ENCODE measurements at places on chromosomes 11 and 22.

- DNase-seq, result peak; percentile 87
Observed at GRCh38 chr11:130403271-130403804, 25.1 kb downstream of the ADAMTS8 start.

GRCh38 chr22:22856364-22856763, 31.3 kb upstream of the IGLL5 start:
- no peak for DNase-seq

DNA sequence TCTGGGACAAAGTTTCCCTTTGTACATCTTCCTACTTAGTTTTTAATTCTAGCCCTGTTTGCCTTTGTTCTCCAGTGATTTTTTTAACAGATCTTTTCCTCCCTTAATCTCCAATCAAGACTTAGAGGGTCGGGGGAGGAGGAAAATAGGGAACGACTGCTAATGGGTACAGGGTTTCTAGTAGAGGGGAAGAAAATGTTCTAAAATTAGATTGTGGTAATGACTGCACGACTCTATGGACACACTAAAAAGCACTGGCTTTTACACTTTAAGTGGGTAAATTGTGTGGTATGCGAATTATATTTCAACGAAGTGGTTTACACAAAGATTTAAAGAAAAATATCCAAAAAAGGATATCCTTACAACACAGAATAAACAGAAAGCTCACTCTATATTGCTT, 110.0 kb upstream of the SPON1 start:
- DNase-seq, result no peak

DNA sequence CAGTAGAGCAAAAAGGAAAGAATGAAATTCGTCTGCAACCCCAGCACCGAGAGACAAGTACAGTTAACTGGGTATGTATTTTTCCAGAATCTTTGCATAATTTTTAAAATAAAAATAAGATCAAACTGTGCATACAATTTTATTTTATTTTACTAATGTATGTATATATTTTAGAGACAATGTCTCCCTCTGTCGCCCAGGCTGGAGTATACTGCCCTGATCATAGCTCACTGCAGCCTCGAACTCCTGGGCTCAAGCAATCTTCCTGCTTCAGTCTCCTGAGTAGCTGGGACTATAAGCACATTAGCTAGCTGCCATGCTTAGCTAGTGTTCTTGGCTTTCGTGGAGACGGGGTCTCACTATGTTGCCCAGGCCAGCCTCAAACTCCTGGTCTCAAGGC, 18.8 kb upstream of the DRD2 start:
- no peak for DNase-seq

GRCh38 chr22:17158568-17159503, at the start of gene HDHD5:
HDHD5 (minus strand) TSS chr22:17159277; CDS start chr22:17159251, 26 bp downstream.
- DNase-seq, result peak; percentile 98

GRCh38 chr11:107683807-107684206, 28.0 kb downstream of the SLN start:
- DNase-seq, result no peak

- DNase-seq, result no peak
Observed at GRCh38 chr11:64790205-64791095, 12.1 kb upstream of the SF1 start.

- no peak for DNase-seq
Observed at GRCh38 chr22:46963672-46964545, 201.5 kb downstream of the TBC1D22A start.

GRCh38 chr22:31451709-31452571, 37.7 kb downstream of the EIF4ENIF1 start:
- DNase-seq, result peak; percentile 68

DNA sequence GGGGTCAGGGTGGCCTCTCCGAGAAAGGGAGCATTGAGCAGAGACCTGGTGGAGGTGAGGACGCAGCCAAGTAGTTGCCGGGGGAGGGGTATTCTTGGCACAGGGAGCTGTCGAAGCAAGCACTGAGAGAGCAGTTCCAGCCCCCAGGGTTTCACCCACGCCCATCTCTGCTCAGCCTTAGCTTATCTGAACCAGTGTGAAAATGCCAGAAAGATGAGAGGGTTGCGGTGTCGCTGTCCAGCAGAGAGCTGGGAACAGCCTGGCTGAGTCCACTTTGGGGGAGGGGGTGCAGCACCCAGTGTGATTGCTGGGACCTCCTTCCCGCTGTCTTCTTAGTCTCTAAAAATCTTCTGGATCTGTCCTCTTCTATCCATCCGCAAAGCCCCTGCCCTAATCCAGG, 123.3 kb upstream of the TBCEL start:
- DNase-seq, result no peak

DNA sequence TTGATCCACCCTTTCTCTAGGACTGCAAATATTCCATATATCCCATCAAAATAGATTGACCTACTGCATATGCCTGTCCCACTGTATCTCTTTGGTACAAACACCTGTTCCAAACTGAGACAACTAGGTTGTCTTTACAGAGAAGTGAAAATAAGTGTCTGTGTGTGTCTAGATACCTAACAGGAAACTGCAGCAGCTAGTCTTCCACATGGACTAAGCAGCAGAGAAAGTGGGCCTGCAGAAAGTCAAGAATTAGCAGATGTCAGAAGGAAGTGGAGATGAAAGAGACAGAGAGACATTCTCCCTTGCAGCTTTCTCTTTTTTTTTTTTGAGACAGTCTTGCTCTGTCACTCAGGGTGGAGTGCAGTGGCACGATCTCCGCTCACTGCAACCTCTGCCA, 3.9 kb upstream of the RAB39A start:
- DNase-seq, result no peak

GRCh38 chr22:40499209-40499623, 128.8 kb downstream of the SGSM3 start:
- DNase-seq, result peak; percentile 77

GRCh38 chr11:97860237-97860636, 1160.5 kb upstream of the CNTN5 start:
- DNase-seq, result no peak

DNA sequence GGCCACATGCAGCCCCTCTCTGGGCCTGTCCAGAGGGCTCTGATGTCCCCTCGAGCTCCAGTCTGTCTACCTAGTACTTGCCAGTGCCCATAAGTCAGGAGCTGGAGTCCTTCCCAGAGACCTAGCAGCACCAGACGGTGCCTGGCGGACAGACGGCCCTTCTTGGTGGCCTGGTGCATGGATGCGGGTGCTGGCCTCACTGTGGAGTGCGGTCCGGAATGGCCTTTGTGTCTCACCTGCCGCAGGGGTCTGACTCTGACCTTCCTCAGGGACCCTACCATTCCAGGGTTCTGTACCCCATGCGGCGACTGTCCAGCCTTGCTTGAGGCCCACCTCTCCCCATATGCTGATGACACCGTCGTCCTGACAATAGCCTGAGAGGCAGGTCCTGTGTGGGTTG, 29.4 kb upstream of the SMIM38 start:
- no peak for DNase-seq

- DNase-seq, result no peak
Observed at GRCh38 chr11:70454197-70454767, 56.0 kb downstream of the CTTN start.

DNA sequence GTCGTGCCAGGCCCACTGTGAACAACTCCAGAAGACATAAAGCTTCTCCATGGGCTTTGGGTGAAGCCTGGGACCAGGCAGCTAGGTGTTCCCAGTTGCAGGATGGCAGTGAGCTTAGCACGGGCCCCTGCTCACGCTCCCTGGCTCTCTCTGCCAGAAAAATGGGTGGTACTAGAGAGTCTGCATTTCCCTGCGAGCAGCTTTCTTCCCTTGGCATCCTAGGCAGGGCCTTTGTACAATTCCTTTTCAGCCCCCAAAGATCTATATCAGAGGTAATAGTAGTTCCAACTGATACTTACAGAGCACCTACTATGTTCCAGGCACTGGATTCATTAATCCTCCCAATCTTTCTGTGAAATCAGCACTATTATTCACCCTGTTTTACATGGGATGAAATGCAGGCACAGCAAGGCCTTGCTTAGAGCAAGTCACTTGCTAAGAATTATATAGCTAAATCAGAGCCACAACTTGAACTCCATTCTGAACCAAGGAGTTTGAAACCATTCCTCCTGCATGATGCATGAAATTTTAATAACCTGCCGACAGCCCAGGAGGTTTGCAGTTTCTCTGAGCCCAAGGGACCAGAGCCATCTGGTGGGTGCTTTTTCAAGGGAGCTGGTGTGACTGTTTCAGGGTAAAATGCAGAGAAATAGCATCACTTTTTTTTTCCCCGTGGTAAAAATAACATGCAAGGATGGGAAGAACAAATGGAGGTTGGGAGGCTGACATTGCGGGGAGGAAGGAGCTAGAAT, 22.7 kb downstream of the NAV2 start:
- peak; percentile 18 for DNase-seq

GRCh38 chr11:46130286-46130940, 9.2 kb upstream of the PHF21A start:
- DNase-seq, result no peak

- no peak for DNase-seq
Observed at GRCh38 chr11:104917271-104918112, 19.2 kb upstream of the CASP12 start.

DNA sequence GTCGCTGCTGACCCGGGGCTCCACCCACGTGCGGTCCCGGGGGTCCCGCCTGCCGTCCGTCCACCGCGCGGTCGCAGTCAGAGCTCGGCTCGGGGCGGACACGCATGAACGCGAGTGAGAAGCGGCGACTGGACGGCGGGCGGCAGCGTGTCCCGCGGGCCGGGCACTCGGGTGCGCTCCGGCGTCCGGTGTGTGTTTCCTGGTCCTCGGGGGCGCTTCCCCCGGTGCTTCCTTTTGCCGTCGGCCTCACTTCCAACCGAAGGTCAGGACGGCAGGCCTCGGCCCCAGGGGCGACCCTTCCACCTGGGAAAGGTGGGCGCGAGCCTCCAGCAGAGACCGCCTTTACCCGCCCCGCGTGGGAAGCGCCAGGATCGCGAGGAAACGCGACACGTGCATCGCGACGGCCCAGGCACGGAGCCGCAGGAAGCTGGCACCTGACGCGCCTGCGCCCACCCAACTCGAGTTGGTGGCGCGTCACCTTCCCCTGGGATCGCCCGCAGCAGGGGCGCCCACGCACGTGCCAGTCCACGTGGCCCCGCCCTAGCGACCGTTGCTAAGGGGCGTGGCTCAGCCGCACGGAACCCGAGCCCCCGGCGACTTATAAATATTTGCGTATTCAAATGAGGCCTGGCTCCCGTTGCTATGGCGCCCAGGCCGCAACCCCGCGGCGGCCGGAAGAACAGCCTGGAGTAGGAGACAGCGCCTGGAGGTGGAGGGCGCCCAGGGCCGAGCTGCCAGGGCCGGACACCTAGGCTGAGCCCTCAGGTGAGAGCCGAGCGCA, at the start of gene LRRC56:
TSS of gene LRRC56 (plus strand) at position 687 of the 781 bp plus-strand sequence. CDS start 3,158 bp downstream, outside the sequence.
- peak; percentile 90 for DNase-seq

- DNase-seq, result peak; percentile 47
Observed at GRCh38 chr11:62398011-62398994, 20.5 kb upstream of the SCGB1A1 start.

GRCh38 chr11:7909585-7910285, 21.3 kb downstream of the OR10A6 start:
- DNase-seq, result no peak

DNA sequence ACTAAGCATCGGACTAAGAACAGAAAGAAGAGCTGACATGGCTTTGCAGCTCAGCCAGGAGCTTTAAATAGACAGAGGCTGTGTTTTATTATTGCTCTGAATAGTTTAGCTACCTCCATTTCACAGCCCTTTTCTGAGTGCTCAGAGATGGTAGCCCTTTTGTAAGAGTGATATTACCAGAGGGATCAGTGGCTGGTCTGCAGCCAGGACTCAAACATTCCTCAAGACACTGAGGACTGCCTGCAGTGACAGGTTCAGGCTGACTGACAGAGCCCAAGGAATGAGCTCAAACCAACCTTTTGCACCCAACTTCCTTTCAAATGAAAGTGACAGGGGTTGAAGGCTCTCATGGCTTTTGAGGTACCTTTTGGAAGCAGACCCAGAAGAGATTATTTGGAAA, 189.0 kb downstream of the DDX10 start:
- DNase-seq, result peak; percentile 24

DNA sequence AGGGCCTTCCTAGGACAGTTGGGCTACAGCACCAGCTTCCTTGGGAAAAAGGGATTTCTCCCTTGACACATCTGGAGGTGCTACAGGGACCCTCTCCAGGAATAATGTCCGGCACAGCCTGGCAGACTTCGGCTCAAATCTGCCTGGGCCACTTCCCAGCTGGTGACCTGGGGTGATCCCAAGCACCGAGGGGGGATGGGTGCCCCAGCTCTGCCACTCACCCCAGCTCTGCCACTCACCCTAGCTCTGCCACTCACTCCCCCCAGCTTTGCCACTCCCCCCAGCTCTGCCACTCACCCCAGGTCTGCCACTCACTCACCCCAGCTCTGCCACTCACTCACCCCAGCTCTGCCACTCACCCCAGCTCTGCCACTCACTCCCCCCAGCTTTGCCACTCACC, 9.9 kb downstream of the OSBPL5 start:
- no peak for DNase-seq

DNA sequence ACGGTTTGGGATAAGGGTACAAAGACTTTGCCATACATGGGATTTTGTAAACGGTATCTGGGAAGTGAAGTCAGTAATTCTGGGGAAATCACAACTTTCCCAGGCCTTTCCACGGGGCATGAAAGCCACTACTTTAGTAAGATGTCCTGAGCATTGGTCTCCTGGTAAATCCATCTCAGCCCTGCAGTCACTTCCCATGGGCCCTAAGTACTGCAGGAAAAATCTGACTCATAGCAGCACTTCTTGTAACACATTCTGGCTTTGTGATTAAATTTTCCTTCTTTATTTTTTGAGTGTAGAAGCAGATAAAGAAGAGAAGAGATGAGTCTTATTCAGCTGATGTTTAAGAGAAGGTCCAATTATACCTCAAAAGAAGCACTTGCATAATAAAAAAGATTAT, 67.6 kb downstream of the BLID start:
- DNase-seq, result no peak

- DNase-seq, result no peak
Observed at GRCh38 chr11:131027491-131027890, 111.2 kb upstream of the SNX19 start.

GRCh38 chr11:24609192-24610119, 112.6 kb downstream of the LUZP2 start:
- no peak for DNase-seq

DNA sequence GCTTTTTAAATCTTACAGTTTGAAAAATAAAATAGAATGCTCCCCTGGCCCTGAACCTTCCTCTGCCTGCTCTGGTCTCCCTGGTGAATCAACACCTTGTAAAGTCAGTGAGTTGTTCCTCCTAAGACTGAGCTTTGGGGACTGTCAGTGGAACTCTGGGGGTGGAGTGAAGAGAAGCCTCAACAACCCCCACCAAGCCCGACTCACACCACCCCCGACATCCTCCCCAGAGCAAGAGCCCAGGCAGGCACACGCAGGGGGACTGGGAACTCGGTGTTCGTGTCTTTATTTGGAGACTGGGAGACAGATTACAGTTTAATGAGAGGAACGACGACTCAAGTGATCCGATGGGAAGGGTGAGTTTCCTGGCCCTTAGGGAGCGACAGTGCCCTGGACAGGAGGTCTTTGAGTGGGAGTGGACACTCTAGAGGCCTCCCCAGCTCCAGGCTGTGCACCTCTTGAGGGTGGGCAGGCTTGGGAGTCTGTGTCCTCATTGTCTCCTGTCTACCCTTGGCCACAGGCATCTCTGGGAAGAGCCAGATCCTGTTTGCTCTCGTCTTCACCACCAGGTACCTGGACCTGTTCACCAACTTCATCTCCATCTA, 6.2 kb downstream of the KDELR3 start:
- DNase-seq, result no peak

Measured in AG20443 (cell line).